Activated B cell treated with CpG ODN at 0.5 μM for 24 hours (primary cell): ENCODE measurements at places on chromosomes 2 and 18.

DNA sequence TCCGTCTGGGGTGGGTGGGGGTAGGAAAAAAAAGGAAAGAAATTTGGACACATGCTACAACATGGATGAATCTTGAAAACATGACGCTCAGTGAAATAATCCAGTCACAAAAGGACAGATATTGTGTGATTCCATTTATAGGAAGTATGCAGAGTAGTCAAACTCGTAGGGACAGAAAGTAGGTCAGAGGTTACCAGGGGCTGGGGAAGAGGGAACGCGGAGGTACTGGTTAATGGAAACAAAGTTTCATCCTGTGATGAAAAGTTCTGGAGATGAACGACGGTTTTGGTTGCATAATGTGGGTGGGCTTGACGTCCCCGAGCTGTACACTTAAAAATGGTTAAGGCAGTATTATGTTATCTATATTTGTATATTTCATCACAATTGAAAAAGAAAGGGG, 4.5 kb upstream of the SFTPB start:
- no peak for DNase-seq

DNA sequence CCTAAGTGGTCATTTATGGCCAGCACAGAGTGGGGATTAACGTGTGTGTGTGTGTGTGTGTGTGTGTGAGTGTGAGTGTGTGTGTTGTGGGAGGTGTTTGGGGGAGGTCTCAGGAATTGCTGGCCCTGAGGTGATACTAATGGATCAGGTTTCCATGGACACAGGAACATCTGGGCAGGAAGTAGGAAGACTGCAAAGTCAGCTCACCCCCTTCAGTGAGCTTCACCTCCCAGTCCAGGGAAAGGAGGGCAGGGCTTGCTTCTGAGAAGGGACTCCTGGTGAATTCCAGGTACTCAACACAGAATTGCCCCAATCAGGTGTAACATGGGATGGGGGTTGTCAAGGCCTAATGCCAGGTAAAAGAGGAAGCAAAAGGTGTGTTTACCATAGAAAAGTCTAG, 30.3 kb upstream of the IL1R1 start:
- DNase-seq, result no peak

- DNase-seq, result no peak
These were observed 73.1 kb downstream of the MYCN start for GRCh38 chr2:16013359-16013911.

DNA sequence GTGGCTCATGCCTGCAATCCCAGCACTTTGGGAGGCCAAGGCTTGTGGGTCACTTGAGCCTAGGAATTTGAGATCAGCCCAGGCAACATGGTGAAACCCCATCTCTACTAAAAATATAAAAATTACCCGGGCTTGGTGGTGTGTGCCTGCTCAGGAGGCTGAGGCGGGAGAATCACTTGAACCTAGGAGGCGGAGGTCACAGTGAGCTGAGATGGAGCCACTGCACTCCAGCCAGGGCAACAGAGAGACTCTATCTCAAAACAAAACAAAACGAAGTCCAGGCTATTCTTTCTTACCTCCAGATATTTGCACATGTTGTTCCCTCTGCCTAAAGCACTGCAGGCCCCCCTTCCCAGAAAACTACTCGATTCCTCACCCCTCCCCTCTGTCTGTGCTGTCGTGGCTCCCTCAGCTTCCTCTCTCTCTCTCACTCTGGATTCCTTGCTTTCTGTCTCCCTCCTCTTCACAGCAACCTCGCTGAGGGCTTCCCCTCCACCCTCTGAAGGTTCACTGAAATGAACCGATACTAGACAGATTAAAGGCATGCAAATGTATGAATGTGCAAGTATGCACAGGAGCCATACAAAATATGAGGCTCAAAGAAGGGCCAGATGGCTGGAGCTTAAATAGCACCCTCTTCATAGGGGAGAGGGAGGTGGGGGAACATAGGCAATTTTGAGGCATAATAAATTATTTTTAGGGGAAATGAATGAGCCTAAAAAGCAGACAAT, 18.5 kb downstream of the TMEM177 start:
- no peak for DNase-seq

DNA sequence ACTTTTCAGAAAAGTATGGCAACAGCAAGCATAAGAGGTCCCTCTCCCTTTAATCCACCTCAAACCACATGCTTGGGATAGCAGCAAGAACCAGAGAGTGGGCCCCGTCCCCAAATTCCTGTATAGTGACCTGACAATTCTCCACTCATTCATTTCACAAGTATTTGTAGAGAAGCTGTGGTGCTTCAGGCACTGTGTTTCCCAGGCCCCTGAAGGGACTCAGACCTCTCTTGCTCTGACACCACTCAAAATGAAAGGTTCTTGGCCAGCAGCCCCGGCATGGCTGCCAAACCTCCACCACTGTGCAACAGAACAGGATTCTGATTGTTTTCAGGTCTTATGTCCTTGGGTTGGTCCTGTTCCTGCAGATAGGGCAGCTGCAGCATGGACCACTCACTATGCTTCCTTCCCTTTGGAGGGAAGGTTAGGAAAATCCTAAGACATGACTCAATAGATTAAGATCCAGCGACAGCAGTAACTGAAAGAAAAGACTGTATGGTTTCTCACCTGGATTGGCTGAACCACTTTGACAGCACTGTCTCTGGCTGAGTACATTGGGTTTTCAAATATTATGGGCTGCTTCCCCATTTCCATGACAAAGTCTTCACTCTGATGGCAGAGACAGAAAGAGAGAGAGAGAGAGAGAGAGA, 67.6 kb downstream of the DHRS9 start:
- no peak for DNase-seq

GRCh38 chr2:113169586-113169985, 4.2 kb upstream of the PSD4 start:
- no peak for DNase-seq

- no peak for DNase-seq
These were observed 18.9 kb downstream of the GPR35 start for GRCh38 chr2:240644171-240644651.

DNA sequence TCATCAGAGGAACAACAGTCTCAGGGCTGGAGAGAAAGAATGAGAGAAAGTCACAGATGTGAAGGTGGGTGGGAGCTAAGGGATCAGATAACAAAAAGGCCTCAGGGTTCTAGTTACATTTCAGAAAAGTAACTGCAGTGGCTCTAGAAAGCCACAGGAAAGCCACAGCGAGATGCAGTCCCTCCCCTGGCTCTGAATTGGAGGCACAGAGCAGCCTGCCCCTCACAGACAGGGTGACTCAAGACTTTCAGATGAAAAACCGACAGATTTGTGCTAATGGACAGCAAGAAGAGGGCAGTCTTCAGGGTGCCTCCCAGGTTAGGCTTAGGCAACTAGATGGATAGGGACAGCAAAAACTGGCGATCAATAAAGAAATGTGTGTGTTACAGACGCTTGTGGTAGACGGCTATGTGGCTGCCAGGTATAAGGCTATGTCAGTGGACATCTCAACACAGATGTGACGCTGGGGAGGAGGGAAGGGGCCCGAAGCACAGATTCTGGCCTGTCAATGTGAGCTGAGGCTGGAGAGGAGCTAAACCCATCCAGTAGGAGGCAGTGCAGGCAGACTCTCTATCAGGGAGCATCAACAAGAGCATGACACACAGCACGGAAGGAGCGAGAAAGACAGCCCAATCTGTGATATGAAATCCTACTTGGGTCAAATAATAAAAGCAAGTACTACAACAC, 26.2 kb downstream of the UNC50 start:
- no peak for DNase-seq

DNA sequence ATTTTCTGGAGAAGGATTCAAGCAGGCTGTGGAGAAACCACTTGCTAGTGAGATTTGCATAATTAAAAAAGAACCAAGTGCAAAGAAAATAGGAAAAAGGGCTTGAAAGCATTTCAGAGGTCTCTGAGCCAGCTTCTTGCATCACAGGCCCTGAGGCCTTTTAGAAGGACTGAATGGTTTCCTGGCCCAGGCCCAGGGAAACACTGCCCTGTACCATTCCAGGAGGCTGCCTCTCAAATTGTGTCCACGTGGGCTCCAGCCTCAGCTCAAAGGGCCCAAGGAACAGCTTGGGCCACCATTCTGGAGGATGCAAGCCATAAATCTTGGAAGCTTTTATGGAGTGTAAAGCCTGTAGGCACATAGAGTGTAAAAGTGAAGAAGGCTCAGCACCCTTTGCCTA, 523.3 kb upstream of the VRK2 start:
- DNase-seq, result no peak

DNA sequence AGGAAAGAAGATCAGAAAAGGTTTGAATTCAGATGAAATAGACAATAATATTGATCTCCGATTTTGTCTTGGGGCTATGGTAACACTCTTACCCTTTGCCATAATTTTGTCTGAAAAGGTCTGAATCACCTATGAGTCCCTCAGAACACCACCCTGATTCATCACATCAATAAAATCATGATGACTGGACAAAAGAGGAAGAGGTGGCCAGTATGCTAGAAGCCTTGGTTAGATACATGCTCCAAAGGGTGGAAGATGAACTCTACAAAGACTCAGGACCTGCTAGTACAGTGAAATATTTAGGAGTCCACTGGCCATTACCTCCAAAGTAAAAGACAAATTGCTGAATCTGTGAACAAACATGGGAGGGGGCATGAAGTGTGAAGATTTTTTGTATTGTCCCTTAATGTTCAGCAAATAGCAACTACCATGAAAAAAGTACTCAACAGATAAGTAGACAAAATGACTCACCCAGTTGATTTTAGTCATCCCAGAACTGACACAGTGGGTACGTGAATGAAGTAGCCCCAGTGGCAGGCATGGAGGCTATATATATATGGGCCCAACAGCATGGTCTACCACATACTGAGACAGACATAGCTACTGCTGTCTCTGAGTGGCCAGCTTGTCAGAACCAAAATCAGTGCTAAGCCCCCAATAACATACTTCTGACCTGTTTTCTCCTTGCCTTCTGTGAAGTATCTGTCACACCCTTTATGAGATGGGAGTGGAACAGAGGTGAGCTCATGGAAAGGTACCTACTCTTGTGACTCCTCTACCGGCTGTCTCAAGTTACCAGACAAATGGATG, 36.5 kb upstream of the GLS start:
- DNase-seq, result no peak

- no peak for DNase-seq
These were observed 31.1 kb downstream of the EPAS1 start for GRCh38 chr2:46328291-46328690.
